Activated naive CD8-positive, alpha-beta T cell treated with anti-CD3 and anti-CD28 coated beads, Interleukin-2, amount 10 ng/mL, durations not matched to agents 7 days and 5 days (primary cell): ENCODE measurements at places on chromosomes 3 and 15. TPM values are rescaled to one million over a fixed set of nuclear protein-coding genes. Genes with fewer than 3 reads are reported as not detected.

The OXTR gene
- total RNA-seq, result 0.45 TPM

The ZNF80 gene
- 5.1 TPM for total RNA-seq

DNA sequence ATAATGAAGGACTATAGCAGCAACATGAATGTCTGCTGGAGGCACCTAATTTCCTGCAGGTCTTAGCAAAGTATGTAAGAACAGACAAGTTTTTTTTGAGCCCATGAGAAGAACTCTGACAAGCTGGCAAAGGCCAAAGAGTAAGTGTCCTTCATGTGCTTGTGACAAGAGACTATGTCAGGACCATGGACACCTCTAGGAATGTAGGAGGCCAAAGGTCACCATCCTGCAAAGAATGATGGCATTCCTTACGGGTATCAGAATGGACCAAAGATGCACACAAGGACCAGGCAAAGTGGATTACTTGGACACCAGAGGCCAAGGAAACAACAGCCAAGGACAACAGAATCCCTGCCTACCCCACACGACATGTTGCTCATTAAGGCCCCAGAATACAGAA lies 858.5 kb upstream of the CFAP20DC start:
- no peak overlapping the region for H3K4me3 ChIP-seq
- no peaks in the 10 kb centered on the region for H3K4me1 ChIP-seq
- H3K27ac ChIP-seq, result no peak overlapping the region

DNA sequence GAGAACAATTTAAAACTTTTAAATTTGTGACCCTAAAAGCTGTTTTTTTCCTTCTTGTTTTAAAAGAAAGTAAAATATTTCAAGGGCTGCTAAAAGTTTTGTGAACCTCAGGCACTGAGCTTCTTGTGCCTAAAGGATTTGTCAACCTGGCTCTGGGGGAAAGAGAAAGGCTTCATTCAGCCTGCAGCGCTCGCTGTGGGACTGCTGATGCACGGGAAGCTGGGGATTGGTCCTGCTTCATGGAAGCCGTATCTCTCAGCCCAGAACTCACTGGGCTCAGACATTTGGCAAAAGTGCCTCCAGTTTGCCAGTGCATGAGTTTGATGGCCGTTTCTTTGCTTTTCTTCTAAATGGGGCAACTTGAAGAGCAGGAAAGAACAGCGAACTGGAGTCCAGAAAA lies 30.8 kb downstream of the TPRG1 start:
- no peak for DNase-seq
- no peaks in the 10 kb centered on the region for H3K4me1 ChIP-seq
- H3K4me3 ChIP-seq, result no peak overlapping the region
- no peaks in the 10 kb centered on the region for H3K36me3 ChIP-seq
- H3K27ac ChIP-seq, result no peak overlapping the region

DNA sequence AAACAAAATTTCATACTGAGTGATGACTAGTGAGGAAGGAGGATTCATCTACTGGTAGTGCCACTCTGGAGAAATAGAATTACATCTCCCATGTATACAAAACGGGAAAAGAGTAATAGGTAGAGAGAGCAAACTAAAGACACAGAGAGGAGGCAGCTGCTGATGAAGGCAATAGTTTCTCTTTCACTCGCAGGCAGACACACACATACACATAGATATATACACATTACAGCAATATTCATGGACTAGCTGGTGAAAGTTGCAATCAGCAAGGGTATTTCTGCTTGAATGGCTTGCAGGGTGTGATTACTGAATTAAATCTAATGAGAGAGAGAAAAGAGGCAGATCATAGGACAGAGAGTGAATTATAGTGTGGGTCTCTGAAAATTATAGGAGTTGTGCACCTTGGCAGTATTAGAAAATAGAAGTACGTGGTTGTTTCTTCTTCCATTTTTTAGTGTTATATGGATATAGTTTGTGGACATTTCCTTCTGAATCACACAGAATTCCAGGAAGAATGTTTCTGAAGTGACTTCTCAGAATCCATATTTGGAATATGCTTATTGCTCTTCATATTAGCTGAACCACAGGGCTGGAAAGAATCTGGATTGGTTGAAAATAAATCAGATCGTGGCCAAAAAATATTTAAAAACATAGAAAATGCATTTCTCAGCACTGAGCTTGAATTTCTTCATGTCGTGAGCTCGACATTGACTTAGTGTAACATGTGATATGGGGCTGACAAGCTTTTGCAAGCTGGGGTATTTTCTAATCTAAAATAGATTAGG lies 991.2 kb downstream of the TUSC7 start:
- H3K4me3 ChIP-seq, result no peak overlapping the region
- H3K36me3 ChIP-seq, result no peaks in the 10 kb centered on the region
- no peak overlapping the region for H3K27ac ChIP-seq
- H3K27me3 ChIP-seq, result no peaks in the 10 kb centered on the region
- no peaks in the 10 kb centered on the region for H3K4me1 ChIP-seq

DNA sequence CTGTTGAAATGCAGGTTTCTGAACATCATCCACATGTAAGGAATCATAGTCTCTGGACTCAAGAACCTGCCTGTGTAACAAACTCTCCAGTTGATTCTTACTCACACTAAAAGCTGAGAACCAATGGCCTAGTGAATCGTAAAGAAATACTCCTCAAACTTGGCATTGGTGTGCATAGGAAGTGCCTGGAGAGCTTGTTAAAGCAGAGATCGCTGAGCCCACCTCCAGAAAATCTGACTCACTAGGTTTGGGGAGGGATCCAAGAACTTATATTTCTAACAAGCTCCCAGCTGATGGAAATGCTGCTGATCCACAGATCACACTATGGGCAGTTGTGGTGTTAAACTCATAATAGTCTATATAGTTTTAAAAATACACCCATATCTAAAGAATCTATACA lies 55.8 kb upstream of the LMCD1 start:
- H3K36me3 ChIP-seq, result no peaks in the 10 kb centered on the region
- H3K4me1 ChIP-seq, result no peaks in the 10 kb centered on the region
- H3K27ac ChIP-seq, result no peak overlapping the region
- H3K4me3 ChIP-seq, result no peak overlapping the region

GRCh38 chr3:78041486-78041885 lies 1001.6 kb downstream of the ROBO2 start:
- H3K4me1 ChIP-seq, result no peaks in the 10 kb centered on the region
- H3K36me3 ChIP-seq, result no peaks in the 10 kb centered on the region
- H3K4me3 ChIP-seq, result no peak overlapping the region
- no peak for DNase-seq

DNA sequence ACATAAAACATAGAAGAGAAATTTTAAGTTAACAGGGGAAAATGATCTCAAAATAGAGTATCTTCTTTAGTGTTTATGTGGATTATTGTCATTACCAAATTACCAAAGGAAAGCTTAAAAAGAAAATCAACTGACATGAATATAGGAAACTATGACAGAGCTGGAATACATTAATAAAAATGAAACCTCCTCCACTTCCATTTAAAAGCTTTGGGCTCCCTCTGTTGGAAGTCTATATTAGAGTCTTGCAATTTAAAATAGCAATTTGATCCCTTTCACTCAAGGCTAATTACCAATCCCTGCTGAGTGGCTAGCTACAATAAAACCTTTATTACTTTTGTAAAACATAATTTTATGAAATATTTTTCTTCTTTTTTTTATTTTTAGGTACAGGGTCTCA lies 61.4 kb upstream of the IMPG2 start:
- no peak for DNase-seq
- H3K4me3 ChIP-seq, result no peak overlapping the region
- H3K36me3 ChIP-seq, result peaks cover 25% of the 10 kb centered on the region

The MED12L gene
- total RNA-seq, result 0.68 TPM

The NMD3 gene
- total RNA-seq, result 43.8 TPM

GRCh38 chr3:133887803-133888703 lies 7.6 kb downstream of the RAB6B start:
- H3K27me3 ChIP-seq, result peaks cover 25% of the 10 kb centered on the region
- H3K27ac ChIP-seq, result no peak overlapping the region
- no peak overlapping the region for H3K4me3 ChIP-seq
- no peaks in the 10 kb centered on the region for H3K36me3 ChIP-seq
- no peak for DNase-seq

The FANCD2 gene
- total RNA-seq, result 78.8 TPM

DNA sequence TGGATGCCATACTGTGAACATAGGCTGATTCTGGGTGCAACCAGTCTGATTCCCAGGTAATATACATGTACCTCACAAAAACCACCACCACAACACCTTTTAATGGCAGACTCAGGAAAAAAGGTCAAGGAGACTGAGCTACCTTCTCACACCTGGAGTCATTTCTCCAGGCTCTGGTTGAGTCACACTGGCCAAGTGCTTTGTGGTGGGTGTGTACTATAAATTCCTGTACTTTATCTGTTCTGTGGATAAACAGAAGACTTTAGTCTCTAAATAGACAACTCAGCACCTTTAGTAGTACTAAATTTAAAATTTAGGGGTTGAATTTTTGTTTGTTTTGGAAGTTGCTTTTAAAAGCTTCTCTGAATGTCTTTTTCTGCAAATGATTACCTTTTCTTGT lies 46.7 kb downstream of the TOP2B start:
- no peak overlapping the region for H3K4me3 ChIP-seq
- H3K27me3 ChIP-seq, result no peaks in the 10 kb centered on the region
- no peak overlapping the region for H3K27ac ChIP-seq
- peaks cover 33% of the 10 kb centered on the region for H3K36me3 ChIP-seq
- DNase-seq, result no peak

- peaks cover 41% of the 10 kb centered on the region for H3K27me3 ChIP-seq
- H3K27ac ChIP-seq, result no peak overlapping the region
- H3K36me3 ChIP-seq, result no peaks in the 10 kb centered on the region
- DNase-seq, result no peak
- peaks cover 1% of the 10 kb centered on the region for H3K4me1 ChIP-seq
Measured at GRCh38 chr3:192413461-192413860, 313.9 kb downstream of the FGF12 start.

The NPAP1 gene
- not detected for total RNA-seq

GRCh38 chr3:155861476-155862183 lies 7.4 kb upstream of the SLC33A1 start:
- H3K27ac ChIP-seq, result peak overlapping the region; percentile 91
- no peaks in the 10 kb centered on the region for H3K27me3 ChIP-seq
- no peak for DNase-seq

DNA sequence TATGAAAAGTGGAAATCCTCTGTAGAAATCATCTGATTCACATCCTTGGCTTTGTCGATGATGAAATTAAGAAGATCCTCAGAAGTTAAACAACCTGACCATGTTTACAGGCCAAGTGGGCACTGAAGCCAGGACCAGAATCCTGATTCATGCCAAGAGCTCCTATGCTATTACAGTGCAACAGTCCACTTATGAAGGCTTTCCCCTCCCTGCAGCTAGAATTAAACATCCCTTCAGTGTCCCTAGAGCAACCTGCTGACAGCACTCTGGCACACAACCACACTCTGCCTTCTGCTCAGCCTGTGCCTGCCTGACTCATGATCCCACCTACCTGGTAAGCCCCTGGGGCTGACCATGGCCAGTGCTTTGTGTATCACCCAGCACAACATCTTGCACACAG lies 33.8 kb downstream of the TXNRD3 start:
- H3K36me3 ChIP-seq, result peaks cover 5% of the 10 kb centered on the region
- H3K27ac ChIP-seq, result no peak overlapping the region
- peaks cover 8% of the 10 kb centered on the region for H3K4me1 ChIP-seq
- H3K27me3 ChIP-seq, result no peaks in the 10 kb centered on the region
- no peak for DNase-seq

The NANOGP8 gene
- not detected for total RNA-seq

DNA sequence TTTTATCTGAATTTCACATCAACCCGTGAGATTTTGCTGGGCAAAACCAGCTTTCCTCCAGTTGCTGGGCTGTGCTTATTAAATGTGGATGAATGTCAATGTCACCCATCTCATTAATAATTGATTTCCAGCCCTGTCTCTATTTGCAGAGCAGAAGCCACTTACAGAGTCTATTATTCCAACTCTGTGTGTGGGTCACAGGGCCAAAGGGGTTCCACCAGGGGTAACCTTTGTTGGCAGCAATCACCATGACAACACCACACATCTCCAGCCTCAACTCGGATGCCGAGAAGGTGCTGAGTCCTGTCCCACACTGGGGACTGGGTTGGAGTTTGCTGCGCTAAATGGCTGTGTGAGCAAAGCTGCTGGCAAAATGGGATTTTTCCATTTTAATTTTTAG lies 51.1 kb upstream of the WNT5A start:
- H3K4me1 ChIP-seq, result no peaks in the 10 kb centered on the region
- H3K27me3 ChIP-seq, result no peaks in the 10 kb centered on the region
- no peak overlapping the region for H3K4me3 ChIP-seq

The SLC28A2 gene
- total RNA-seq, result not detected

DNA sequence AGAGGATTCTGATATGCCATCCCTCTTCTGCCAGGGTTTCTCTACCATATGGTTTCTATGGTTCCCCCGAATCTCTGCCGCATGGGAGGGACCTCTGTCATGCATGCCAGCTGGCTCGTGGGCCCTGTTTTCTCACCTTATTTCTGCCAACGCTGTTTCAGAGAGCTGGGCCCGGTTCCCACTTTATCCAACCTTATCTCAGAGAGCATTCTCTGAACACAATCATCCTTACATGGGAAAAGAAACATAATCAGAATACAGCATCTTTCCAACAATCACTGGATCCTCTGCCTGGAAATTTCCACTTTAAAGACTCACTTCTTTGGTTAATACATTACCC lies 234.5 kb upstream of the ZBTB20 start:
- no peak overlapping the region for H3K27ac ChIP-seq
- no peaks in the 10 kb centered on the region for H3K36me3 ChIP-seq
- no peak overlapping the region for H3K4me3 ChIP-seq

DNA sequence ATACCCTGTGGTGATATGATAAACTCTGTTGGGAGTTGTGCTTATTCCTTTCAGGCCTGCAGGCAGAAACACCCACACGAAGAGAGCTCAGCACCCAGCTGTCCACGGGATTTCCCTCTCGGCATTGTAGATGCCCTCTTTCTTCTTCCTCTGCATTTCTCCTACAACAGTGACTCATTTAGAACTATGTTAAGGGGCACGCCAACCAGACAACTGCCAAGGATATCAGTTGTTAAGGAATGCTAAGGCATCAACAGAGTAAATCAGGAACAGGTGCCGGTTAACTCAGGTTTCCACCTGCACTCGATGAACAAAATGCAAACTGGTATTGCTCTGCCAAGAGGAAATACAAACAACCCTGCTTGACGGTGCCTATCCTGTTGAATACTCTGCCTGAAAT lies 270.0 kb upstream of the PEX5L start:
- no peaks in the 10 kb centered on the region for H3K27me3 ChIP-seq
- H3K36me3 ChIP-seq, result no peaks in the 10 kb centered on the region
- DNase-seq, result no peak

- H3K36me3 ChIP-seq, result peaks cover 18% of the 10 kb centered on the region
- no peaks in the 10 kb centered on the region for H3K27me3 ChIP-seq
- peaks cover 13% of the 10 kb centered on the region for H3K4me1 ChIP-seq
- H3K27ac ChIP-seq, result no peak overlapping the region
- DNase-seq, result no peak
Measured at GRCh38 chr3:120767106-120767505, 24.6 kb downstream of the GTF2E1 start.

- H3K4me3 ChIP-seq, result no peak overlapping the region
- H3K27me3 ChIP-seq, result no peaks in the 10 kb centered on the region
- peaks cover 75% of the 10 kb centered on the region for H3K4me1 ChIP-seq
- DNase-seq, result no peak
- peaks cover 44% of the 10 kb centered on the region for H3K36me3 ChIP-seq
Measured at GRCh38 chr3:56778893-56779292, 22.9 kb downstream of the ARHGEF3 start.
